Karpas-422 (cell line): ENCODE measurements at places on chromosomes 5 and 9.

DNA sequence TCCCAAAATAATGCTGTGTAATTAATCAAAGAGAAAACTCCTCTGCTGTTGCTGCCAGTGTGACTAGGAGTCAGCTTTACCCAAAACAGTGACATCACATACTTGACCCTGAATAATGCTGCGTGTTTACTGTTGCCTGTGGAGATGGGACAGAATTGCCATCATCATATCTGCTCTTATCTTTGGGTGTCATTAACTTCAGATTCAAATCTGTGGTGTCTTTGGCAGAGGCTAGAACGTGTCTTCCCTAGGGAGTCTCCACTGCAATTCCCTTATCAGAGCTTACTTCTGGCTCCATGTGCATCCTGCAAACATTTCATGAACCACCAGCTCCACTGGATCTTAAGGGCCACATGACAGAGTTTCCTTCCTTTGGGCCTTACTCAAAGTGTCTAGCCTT is 88.9 kb upstream of the MRPS30 start:
- DNase-seq: no peak

DNA sequence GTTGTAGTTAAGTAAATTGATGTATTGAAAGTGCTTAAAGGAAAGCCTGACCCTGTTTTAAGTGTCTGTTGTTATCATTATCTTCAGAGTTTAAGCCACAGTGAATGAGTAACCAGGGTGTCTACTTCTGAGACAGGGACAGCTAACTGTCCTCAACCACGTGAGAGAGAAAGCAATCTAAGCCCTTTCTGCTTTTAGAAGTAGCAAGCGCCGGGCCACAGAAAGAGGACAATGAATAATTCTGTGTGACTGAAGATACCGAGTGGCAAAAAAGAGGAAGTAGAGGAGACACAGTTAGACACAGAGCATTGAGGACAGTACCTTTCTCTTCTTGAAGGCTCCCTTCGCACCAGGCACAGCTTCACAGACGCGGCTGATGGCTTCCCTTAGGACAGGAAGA is 86.3 kb downstream of the S1PR3 start:
- peak; percentile 76 for DNase-seq

GRCh38 chr5:10423022-10423421 is 18.7 kb upstream of the ROPN1L start:
- DNase-seq: no peak

DNA sequence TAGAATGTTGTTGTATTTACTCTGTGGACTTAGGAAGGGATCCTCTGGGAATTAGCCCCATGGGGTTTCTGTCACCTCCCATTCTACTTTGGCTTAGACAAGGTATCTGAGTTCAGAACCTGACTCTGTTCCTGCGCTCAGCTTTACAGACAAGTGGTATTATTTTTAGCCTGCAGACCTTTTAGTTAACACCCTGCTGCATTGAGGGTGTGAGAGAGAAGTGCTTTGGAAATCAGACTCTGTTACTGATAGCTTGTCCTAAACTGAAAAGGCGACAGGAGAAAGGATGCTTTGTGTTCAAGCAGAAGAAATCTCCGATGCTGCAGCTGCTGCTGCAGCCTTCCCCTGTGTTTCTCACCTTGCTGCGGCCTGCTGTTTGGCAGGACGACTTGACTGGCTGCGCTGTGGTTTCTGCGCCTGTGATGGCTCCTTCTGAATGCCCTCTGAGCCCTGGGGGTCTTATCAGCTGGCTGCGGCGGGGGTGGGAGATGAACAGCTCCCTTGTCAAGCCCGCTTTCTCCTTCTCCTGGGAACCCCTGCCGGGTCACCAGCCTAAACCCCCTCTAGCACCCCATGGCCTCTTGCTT is 61.9 kb downstream of the PGM5 start:
- DNase-seq: no peak

DNA sequence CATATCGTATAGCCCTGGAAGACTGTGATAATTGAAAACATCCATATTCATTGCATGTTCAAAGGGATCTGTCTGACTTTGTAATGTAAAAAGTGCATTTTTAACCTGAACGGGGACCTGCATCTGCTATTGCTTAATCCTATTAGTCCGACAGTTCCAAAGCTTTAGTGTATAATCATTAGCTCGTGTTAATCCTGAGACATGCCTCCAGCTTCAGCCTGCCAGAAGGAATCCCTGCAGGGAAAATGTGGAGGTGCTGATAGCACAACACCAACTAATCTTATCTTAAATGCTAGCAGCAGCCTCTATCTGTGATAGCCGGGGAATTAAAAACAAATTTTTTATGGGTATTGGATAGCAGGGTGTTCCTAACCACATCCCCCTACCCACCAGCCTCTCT is 495.2 kb downstream of the TLE4 start:
- no peak for DNase-seq

GRCh38 chr9:111356481-111357244 is 26.6 kb upstream of the OR2K2 start:
- peak; percentile 14 for DNase-seq

DNA sequence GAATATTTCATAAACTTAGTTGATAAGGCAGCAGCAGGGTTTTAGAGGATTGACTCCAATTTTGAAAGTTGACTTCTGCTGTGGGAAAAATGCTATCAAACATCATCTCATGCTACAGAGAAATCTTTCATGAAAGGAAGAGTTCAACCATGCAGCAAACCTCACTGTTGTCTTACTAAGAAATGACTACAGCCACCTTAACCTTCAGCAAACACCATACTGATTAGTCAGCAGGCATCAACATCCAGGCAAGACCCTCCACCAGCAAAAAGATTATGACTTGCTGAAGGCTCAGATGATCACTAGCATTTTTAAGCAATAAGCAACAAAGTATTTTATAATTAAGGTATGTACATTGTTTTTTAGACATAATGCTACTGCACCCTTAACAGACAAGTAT is 7.6 kb downstream of the TMEM174 start:
- DNase-seq: no peak
